Gastroesophageal sphincter (tissue), 4 donors: ENCODE measurements at places on chromosomes 1 and 21. TPM values are rescaled to one million over a fixed set of nuclear protein-coding genes. Genes with fewer than 3 reads are reported as not detected.
A peak's percentile ranks its signal among the peaks of the same experiment; 100 is the strongest.

The ETV3L gene
- not detected for total RNA-seq

DNA sequence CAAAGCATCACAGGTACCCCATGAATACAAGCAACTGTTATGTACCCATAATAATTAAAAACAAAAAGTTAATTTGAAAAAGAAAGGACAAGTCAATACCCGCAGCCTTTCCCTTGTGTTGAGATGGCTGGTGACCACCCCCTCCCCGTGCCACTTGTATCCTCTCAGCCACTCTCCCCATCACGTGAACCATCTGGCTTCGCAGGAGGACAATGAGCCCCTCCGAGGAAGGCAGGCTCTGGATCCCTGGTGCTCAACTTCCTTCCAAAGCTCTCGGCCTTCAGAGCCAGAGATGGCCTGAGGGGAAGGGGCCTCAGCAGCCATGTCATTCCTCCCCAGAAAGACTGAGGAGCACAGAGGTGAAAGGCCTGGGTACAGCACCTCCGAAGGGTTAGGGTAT is 120.4 kb upstream of the RAB4A start:
- H3K4me1 ChIP-seq: peaks cover 11% of the 10 kb centered on the region
- no peak overlapping the region for H3K27ac ChIP-seq
- no peaks in the 10 kb centered on the region for H3K36me3 ChIP-seq
- H3K4me3 ChIP-seq: no peak overlapping the region

DNA sequence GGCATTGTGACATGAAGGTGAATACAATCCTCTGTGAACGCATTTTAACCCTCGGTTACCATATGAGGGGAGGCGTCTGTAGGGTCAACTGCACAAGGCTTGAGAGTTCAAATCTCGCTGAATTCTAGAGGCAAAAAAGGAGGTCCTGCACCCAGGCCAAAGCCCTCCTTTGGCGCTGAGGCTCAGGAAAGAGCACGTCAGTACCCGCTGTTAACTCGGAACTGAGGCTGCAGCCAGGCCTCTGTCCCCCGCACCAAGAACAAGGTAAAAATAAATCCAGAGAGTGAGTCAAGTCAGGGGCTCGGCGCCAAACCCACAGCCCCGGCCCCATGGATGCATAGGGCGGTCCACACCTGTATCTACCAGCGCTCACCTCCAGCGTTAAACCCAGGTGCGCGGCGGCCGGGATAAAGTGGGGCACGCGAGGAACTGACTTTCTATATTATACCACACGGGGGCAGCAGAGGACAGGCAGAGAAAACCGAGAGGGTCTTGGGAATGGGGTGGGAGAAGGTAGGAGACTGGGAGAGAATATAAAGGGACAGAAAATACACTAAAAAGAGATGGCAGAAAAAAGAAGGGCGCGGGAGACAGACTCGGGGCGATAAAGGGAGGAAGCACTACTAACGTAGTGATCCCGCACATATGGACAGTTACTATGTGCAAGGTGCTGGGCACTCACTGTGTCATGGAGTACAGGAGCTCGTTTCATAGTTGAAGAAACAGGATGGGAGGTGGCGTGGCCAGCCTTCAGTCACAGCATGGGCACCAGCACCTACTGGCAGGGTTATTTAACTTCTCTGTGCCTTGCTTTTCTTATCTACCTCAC is 54.9 kb downstream of the DMRTA2 start:
- H3K4me3 ChIP-seq: no peak overlapping the region
- ATAC-seq: no peak
- peaks cover 84% of the 10 kb centered on the region for H3K27me3 ChIP-seq
- no peak overlapping the region for H3K27ac ChIP-seq
- H3K36me3 ChIP-seq: no peaks in the 10 kb centered on the region

DNA sequence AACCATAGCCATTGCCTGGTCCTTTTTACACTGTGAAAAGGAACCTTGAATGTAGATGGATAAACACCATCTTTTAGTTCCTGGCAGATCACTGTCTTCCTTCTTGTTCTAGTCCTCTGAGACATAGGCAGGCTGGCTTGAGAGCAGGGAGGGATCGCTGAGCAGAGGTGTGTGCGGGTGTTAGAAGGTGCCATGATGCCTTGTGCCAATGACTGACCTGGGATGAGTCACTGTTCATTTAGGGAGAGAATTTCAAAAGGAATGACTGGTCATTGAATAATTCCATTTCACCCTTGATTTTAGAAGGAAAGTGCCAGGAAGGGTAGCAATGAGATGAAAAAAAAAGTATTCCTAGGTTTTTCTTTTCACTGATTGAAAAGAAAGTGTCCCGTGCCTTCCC is 383.9 kb downstream of the KIF26B start:
- no peak for ATAC-seq
- H3K4me3 ChIP-seq: no peak overlapping the region
- no peak overlapping the region for H3K27ac ChIP-seq
- no peaks in the 10 kb centered on the region for H3K27me3 ChIP-seq
- H3K4me1 ChIP-seq: no peaks in the 10 kb centered on the region

- H3K27ac ChIP-seq: no peak overlapping the region
- no peaks in the 10 kb centered on the region for H3K4me1 ChIP-seq
- peaks cover 13% of the 10 kb centered on the region for H3K27me3 ChIP-seq
- H3K4me3 ChIP-seq: no peak overlapping the region
- H3K36me3 ChIP-seq: no peaks in the 10 kb centered on the region
Measured at GRCh38 chr21:32030146-32030652, 157.4 kb downstream of the HUNK start.

GRCh38 chr1:152926091-152926490 is 17.7 kb downstream of the IVL start:
- H3K4me1 ChIP-seq: no peaks in the 10 kb centered on the region
- ATAC-seq: no peak
- H3K27me3 ChIP-seq: no peaks in the 10 kb centered on the region

- H3K4me1 ChIP-seq: no peaks in the 10 kb centered on the region
- H3K27ac ChIP-seq: no peak overlapping the region
- no peaks in the 10 kb centered on the region for H3K36me3 ChIP-seq
- ATAC-seq: no peak
- no peak overlapping the region for H3K4me3 ChIP-seq
- no peaks in the 10 kb centered on the region for H3K27me3 ChIP-seq
Measured at GRCh38 chr1:63124666-63125191, 197.6 kb upstream of the FOXD3 start.

DNA sequence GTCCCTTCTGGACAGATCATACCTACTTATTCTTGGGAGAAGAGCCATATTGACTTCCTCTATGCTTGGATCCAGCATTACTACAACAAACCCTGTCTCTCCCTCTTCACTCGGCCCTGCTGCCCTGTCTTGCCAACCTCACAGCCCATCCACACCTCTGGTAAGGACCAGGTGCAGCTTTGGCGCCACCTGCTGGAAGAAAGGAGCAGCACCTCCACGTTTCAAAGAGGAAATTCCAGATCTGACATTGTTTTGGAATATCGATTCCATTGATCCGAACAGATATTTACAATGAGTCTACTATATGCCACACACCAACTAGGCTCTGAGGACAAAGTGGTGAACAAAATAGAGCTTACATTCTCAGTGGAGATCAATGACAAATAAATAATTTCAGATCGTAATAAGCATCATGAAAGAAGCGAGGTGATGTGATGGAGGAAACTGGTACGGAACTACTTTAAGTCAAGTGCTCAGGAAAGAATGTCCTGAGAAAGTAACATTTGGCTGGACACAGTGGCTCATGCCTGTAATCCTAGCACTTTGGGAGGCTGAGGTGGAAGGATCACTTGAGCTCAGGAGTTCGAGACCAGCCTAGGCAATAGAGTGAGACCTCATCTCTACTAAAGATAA is 18.7 kb downstream of the MFSD2A start:
- no peaks in the 10 kb centered on the region for H3K36me3 ChIP-seq
- ATAC-seq: peak; percentile 74
- H3K27me3 ChIP-seq: peaks cover 13% of the 10 kb centered on the region
- no peak overlapping the region for H3K27ac ChIP-seq
- H3K4me1 ChIP-seq: peaks cover 3% of the 10 kb centered on the region
- no peak overlapping the region for H3K4me3 ChIP-seq

DNA sequence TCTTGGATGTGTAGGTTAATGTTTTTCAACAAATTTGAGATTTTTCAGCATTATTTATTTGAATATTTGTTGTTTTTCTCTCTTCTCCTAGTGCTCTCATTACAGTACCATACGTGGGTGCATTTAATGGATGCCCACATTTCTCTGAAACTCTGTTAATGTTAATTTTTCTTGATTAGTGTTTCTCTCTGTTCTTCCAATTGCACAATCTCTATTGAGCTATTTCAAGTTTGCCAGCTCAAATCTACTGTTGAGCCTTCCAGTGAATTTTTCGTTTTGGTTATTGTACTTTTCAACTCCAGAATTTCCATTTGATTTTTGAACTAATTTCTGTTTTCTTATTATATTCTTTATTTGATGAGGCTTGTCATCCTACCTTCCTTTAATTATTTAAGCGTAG is 31.7 kb downstream of the CFAP57 start:
- no peaks in the 10 kb centered on the region for H3K27me3 ChIP-seq
- no peak overlapping the region for H3K4me3 ChIP-seq
- no peak for ATAC-seq
- no peak overlapping the region for H3K27ac ChIP-seq

DNA sequence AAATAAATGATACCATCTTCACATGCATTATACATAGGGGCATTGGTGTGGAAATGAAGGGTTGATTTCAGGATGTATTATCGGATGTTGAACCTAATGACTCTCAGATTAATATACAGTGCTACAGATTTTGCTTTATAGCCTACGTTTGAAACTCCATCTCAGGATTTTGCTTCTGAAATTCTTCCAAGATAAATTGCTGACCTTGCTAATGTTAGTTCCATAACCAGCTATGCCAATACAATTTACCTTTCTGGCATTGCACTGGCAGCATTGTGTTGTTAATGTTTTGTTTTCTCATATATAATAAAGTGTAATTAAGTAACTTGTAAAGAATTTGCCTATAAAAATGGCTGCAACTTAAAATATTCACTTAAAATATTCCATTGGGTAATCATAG is 350.1 kb downstream of the CHRM3 start:
- no peaks in the 10 kb centered on the region for H3K27me3 ChIP-seq
- no peak overlapping the region for H3K4me3 ChIP-seq
- no peaks in the 10 kb centered on the region for H3K4me1 ChIP-seq
- no peak overlapping the region for H3K27ac ChIP-seq
- no peaks in the 10 kb centered on the region for H3K36me3 ChIP-seq

DNA sequence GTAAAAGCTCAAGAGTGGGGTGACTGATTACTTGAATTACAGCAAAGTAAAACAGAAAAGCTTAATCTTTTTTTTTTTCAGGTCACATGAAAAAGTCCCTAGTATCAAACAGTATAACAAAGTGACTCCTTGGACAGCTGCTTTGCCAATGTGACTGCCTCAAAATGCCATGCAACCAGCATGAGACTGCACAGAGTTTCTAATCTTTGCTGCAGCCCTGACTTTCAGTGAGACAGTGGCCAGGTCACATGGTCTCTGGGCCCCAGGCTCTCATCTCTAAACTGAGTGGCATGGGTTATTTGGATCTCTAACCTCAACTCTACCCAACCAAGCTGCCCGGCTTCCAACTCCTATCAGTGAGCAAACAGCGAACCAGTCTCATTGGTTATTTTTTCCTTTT is 169.0 kb downstream of the VAV3 start:
- no peaks in the 10 kb centered on the region for H3K27me3 ChIP-seq
- no peak overlapping the region for H3K4me3 ChIP-seq
- no peak for ATAC-seq
- no peak overlapping the region for H3K27ac ChIP-seq
- no peaks in the 10 kb centered on the region for H3K4me1 ChIP-seq
- no peaks in the 10 kb centered on the region for H3K36me3 ChIP-seq

The TMED5 gene
- 63.3 TPM for total RNA-seq

GRCh38 chr1:165954940-165955339 is 127.5 kb downstream of the UCK2 start:
- H3K27ac ChIP-seq: no peak overlapping the region
- no peaks in the 10 kb centered on the region for H3K36me3 ChIP-seq
- H3K27me3 ChIP-seq: no peaks in the 10 kb centered on the region
- H3K4me3 ChIP-seq: no peak overlapping the region
- ATAC-seq: no peak

GRCh38 chr1:1420654-1421141 is 378 bp downstream of the ANKRD65 start:
- ATAC-seq: no peak
- no peaks in the 10 kb centered on the region for H3K36me3 ChIP-seq
- H3K4me1 ChIP-seq: peaks cover 34% of the 10 kb centered on the region
- peak overlapping the region; percentile 37 for H3K27ac ChIP-seq
- H3K4me3 ChIP-seq: peak overlapping the region; percentile 28
- H3K27me3 ChIP-seq: no peaks in the 10 kb centered on the region

- no peaks in the 10 kb centered on the region for H3K27me3 ChIP-seq
- H3K36me3 ChIP-seq: no peaks in the 10 kb centered on the region
- H3K27ac ChIP-seq: no peak overlapping the region
- H3K4me3 ChIP-seq: no peak overlapping the region
- H3K4me1 ChIP-seq: no peaks in the 10 kb centered on the region
Measured at GRCh38 chr1:231075020-231075419, 35.0 kb upstream of the FAM89A start.

DNA sequence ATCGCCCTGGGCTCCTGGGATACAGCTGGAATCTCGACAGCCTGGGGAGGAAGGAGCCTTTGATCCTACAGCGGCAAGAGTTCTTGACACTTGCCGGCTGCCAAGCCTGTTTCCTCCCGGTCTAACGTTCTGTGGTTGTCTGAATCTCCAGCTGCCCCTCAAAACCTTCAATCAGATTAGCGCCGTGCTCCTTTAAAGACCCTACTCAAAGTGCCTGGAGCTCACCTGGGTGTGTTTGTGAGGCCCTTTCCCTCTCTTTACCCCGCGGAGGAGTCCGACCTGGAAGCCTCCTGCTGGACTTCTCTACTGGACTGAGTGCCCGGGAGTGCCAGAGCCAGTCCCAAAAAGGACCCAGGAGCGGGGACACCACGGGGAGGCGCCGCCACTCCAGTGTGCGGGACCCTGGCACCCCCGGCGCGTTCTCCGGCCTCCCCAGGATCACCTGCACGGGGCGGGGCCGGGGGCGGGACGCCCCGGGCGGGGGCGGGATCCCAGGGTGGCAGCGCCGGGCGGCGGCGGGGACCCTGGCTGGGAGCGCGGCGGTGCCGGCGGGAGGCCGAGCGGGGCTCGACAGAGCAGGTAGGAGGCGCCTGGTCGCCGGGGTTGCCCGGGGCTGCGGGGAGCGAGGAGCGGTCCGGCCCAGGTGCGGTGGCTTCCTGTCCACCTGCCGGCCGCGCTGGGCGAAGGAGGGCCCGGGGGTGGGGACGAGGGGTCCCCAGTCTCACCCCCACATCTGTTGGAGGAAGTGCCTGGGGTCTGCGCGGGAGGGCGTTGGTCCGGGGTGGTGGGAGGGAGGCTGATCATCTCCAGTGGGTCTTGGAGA is at the start of gene NCMAP:
NCMAP (plus strand) TSS at position 497 of the 823 bp plus-strand sequence. CDS start 39,344 bp downstream, outside the sequence.
- peaks cover 67% of the 10 kb centered on the region for H3K27me3 ChIP-seq
- no peak for ATAC-seq
- no peaks in the 10 kb centered on the region for H3K36me3 ChIP-seq
- peak within 1 kb of the TSS; percentile 38 for H3K4me3 ChIP-seq
- H3K4me1 ChIP-seq: no peaks in the 10 kb centered on the region

DNA sequence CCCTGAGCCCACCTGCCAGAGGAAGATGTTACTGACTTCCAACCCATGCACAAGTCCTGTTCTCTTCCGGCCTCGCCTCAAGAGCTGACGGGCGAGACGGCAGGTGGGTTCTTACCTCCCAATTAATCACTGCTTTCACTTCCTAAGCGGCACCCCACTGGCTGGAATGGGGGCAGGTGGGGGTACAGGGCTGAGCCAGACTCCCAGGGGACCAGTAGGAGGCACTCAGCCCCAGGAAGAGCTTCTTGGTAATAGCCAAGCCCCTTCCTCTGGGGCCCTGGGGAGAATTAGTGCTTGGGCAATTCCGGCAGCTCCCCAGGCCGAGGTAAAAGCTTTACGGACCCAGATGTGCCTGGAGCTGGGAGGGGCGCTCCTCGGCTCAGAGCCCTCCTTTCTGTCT is 9.7 kb downstream of the CNTN2 start:
- H3K4me1 ChIP-seq: no peaks in the 10 kb centered on the region
- H3K36me3 ChIP-seq: no peaks in the 10 kb centered on the region
- no peak for ATAC-seq
- H3K27ac ChIP-seq: no peak overlapping the region
- peaks cover 29% of the 10 kb centered on the region for H3K27me3 ChIP-seq
- no peak overlapping the region for H3K4me3 ChIP-seq

The OR2T2 gene
- not detected for total RNA-seq
